LoVo (cell line): ENCODE measurements at places on chromosomes 6 and 20.

- no peak for DNase-seq
Observed at GRCh38 chr20:23656372-23656771, 18.6 kb upstream of the CST3 start.

DNA sequence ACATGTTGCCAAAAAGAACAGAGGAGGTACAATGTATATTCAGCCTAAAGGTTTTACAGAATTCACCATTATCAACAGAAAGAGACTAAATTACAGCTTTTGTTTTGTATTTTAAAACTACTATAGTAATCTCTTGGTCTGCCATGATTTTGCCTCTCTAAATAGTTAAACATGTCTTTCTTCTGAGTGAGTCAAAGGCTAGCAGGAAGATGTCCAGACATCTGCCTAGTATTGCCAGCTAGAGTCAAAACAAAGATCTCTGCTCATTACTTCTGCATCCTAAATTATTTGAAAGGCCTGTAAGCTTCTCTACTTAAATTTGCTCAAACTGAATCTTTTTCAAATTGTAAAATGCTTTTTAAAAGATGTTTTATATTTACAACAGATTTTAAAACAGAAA is 8.8 kb downstream of the ASF1A start:
- no peak for DNase-seq

- DNase-seq: peak; percentile 57
Observed at GRCh38 chr20:23937303-23938117, 51.1 kb downstream of the GGTLC1 start.

DNA sequence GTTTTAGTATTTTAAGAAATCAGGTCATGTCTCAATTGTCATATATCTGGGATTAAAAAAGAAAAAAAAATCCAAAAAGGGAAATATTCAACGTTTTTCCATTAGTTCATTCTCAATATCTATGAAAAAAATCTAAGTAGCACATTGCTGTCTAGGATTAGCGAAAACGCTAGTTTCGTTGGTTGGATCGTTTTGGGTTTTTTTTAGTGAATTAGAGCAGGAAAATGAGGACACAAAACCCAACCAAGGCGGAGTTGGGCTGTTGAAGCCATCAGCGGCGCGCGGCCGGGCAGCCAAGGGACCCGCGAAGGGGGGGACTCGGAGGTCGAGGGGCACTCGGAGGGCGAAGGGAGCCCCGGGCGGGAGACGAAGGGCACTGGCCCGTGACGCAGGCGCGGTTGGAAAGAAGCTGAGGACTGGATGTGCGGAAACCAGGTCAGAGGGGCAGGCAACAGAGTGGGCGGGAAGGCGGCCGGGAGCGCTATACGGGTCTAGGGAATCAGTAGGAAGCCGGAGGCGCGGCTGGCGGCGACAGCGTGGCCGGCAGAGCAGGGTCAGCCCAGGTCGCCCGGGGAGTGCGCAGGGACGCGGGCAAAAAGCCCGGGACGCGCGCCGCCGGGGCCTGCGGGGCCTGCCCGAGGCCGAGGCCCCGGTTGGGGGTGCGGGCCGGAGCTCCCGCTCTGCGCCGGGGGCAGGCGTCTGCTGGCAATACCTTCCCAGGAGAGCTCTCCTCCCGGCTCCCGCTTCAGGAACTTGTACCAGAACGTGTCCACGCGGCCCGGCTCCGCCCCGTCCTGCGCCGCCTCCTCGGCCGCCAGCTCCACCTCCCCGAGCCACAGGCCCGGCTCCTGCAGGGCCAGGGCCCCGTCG is 599 bp downstream of the EPM2A start:
- DNase-seq: peak; percentile 86

GRCh38 chr20:57660181-57660921 is 40.1 kb upstream of the ZBP1 start:
- no peak for DNase-seq

GRCh38 chr6:169915769-169916550 is 164.5 kb downstream of the ERMARD start:
- no peak for DNase-seq

DNA sequence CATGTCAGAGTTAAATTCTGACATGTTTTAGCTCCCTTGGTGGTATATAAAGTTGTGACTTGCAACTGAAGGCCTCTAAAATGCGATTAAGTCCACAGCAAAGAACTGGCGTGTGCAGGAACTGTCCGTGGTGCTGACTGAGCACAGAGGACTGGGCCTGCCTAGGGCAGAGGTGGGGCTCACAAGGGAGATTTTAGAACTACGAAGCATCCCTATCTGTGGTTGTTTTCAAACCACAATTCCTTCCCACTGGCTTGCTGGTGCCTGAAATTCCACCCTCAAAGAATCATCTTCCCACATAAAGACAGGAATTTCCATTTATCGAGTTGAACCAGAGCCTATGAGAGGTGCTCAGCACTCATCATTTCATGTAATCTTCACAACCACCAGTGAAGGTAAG is 30.1 kb downstream of the RIMS4 start:
- DNase-seq: peak; percentile 52
